HS-27A (cell line): ENCODE measurements at places on chromosomes 5 and 9.

GRCh38 chr5:11037080-11037479, 276.0 kb upstream of the DAP start:
- no peak for DNase-seq

DNA sequence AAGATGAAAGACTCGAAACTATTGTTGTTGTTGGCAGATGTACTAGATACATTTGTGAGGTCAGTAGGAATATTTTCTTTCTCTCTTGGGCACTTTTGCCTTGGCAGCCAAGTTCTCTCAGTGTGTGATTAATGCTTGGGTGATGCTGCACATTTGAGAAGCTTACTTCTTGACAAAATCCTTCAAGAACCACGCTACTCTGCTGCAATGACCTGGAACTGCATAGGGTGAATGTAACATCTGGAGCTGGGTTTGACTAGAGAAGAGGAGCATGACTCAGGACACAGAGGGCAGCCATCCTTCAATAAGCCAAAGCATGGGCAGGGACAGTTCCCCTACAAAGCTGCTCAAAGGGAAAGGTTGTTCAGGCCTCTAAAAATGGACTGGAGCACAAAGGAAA, 75.5 kb upstream of the PUM3 start:
- no peak for DNase-seq

GRCh38 chr5:83608122-83608521, 112.5 kb downstream of the HAPLN1 start:
- DNase-seq: no peak

DNA sequence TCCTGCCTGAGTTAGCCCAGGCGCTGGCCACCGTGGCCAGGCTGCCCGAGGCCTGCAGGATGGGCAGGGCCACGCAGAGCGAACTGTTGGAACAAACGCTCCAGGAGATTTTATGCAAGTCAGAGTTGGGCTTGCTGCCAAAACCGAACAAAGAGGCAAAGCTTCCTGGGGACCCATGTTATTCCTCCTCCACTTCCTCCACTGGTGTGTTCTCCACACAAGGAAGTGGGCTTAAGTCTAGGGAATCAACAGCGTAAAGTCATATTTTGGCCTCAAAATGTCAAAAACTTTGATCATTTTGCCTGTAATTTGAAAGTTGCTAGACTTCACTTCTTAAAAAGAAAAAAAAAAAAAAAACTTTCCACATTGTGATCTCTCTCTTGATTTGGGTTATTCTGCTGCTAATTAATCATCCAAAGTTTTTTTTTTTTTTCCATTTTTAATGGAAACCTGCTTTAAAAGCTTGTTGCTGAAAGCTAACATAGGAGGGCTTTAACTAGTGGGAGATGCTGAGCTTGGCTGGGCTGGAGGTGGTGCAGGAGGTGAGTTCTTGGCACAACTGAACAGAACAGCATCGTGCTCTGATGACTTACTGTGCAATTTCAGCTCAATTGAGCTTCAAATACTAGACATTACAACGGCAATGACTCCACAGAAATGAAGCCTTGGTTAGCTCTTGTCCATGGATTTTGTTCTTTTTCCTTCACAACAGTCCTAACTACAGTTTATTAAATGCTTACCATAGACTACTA, 73.0 kb downstream of the PTPDC1 start:
- DNase-seq: no peak

DNA sequence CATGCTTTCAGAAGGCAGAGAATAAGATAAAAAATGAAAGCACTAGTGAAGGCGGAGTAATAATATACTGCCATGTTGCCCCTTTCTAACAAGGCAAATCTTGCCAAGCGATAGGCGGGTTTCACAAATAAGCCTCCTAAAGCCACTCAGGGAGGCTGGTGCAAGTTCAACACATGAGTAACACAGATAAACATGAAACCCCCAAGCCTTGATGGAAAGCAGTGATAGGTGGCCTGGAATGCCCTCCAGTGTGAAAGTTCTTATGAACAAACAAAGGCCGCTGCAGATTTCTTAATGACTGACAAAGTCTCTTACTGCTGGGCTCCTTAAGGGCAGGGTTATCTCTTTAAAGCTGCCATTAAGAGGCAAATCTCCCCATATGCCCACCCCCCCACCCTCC, 154.7 kb downstream of the ZDHHC21 start:
- DNase-seq: no peak

DNA sequence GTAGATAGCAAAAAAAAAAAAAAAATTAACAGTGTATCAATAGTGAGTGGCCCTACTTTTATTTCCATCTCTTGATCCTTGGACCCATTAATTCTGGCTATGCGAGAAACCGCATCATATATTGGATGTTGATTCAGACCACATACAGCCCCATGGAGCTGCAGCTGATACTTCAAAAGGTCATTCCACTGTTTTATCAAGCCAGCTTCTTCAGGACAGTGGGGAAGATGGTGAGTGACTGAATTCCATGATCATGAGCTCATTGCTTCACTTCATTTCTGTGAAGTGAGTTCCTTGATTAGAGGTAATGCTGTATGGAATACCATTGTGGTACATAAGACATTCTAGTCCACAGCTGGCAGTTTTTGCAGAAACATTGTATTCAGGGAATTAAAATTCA, 222.9 kb upstream of the MEF2C start:
- DNase-seq: peak; percentile 20

- no peak for DNase-seq
Measured at GRCh38 chr5:150340614-150341255, 16.8 kb upstream of the TCOF1 start.

DNA sequence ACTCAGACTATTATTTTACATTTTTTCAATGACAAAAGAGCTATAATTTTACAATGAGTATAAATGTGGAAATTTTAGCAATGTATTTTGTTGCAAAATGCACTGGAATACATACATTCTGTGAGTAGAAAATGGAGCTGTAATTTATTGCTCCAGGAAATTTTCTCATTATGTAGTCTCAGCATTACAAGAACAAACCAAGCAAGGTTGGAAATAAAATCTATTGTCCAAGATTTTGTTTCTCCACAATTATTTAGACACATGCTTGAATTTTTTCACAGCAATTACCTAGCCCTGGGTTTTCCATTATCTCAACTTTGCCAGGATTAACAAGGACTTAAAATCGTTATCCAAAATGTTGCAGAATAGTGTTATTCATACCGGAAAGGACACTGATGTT, 820.1 kb downstream of the CDH12 start:
- DNase-seq: no peak

DNA sequence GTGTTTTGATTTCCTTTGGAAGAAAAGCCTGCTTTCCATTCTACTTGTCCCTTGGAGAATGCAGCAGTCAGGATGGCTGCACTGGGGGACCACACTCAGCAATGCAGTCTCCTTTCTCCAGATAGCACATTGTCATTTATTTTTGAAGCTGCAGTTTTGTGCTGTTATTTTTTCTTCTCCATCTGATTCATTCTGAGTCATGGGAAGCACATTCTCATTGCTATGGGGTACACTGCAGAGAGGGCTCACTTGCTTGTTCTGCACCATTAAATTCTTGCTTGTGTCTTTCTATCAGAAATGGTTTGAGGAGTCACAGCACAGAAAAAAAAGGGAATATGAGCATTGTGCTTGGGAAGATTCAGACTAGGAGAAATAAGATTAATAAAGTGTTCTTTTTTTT, 39.7 kb upstream of the POC5 start:
- DNase-seq: no peak

DNA sequence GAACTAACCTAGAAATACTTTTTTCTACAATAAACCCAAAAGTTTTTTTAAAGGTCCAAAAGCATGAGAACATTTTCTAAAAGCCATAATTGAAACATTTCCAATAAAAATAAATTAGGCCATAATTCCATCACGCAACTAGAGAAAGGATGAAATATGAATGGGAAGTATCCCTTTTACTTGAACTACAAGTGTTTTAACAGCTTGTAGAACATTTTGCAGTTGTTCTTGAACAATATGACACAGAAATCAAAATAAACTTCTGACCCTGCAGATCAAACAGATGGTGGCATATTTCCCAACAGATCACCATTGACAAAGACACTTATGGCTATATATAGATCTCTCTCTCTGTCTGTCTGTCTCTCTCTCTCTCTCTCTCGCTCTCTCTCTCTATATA, 624.4 kb downstream of the PSAT1 start:
- no peak for DNase-seq

DNA sequence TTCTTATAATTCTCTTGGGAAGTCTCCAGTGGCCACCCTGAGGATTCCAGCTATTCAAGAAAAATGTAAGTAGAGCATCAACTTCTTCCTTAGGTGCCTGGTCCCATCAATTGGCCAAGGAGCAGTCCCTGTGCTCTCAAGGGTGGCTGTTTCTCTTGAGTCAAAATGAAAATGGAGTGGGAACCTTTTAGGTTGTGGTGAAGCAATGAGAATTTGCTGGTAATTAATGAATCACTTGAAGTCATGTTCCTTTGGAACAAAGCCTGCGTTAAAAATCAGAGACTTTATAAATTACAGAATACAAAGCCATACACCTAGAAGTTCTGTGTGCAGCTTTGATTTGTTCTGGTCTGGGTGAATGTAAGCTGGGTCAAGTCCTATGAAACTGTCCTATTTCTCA, 48.9 kb downstream of the IL31RA start:
- no peak for DNase-seq

GRCh38 chr9:75644649-75645048, 245.8 kb upstream of the PCSK5 start:
- no peak for DNase-seq

GRCh38 chr5:94749042-94749441, 130.6 kb downstream of the SLF1 start:
- DNase-seq: no peak

DNA sequence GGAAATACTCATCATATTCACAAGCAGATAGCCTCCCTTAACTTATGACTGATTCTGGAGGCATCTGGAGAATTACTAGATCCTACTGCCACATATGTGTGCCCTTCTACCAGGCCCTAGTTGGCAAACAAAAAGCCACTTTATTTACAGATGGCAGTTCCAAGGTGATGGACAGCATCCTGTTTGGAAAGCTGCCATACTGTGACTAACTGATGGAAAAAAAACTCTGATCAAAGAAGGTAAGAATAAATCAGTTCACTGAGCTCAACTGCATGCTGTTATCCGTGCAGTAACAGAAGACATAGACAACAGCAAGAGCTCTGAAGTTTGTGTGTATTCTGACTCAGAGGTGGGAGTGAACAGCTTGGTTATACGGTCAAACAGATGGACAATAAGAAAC, 279.8 kb upstream of the POU5F2 start:
- peak; percentile 27 for DNase-seq

GRCh38 chr5:61327760-61328753, 4.0 kb upstream of the ZSWIM6 start:
- DNase-seq: no peak

- no peak for DNase-seq
Measured at GRCh38 chr5:51389577-51390463, 6.6 kb downstream of the ISL1 start.

DNA sequence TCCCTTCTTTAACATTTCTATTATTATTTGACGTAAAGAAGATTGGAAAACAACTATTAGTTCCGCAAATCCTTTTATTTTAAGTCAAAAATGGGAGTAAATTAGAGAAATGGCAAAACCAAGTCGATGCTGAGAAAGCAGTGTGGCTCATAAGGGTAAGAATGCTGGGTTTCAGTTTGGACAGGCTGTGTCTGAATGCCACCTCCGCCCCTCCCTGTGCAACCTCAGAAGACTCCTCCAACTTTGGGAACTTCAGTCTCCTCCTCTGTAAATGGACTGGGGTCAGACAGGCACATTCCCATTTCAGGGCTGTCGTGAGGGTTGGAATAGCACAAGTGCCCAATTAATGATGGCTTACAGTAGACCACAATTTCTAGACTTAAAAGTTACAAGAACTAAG, 154.0 kb downstream of the GABBR2 start:
- no peak for DNase-seq

DNA sequence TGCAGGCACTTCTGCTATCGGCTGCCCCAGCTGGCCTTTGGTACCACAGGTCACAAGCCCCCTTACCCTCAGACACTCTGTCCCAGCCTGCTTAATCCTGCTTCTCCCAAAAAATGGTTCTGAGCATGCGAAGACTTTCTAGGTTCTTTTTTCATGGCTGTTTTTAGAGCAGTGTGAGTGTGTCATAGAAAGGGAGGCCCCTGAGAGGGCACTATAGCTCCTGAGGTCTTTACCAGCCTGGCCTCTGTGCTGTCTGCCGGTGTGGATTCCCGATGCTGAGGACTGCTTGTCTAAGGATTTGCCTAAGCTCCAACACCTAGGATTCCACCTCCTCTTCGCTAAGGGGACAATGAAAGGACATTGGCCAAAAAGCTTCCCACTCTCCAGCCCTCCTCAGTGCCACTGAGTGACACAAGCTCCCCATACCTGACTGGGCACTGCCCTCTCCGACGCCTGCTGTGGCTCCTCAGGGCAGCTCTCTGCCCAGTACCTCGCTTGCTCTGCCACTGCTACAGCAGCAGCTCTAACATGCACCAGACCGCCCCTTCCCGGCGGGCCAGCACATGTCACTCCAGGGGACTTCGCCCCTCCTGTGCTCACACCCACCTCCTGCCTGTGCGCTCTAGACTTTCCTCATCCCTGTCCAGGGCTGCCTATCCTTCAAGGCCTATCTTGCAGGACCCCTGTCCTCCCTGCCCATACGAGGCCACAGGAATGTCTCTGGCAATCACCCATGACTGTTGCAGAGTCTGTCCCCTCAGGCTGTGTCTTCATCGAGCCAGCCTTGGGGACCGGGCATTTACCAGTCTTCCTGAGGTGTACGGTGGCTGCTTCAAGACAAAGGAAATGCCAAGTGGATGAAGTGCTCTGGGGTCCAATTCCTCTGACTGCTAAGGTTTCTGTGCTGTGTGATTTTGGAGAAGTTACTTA, 21.0 kb downstream of the MACROH2A1 start:
- DNase-seq: no peak

GRCh38 chr9:113131689-113132151, 19.1 kb upstream of the SLC31A2 start:
- no peak for DNase-seq

DNA sequence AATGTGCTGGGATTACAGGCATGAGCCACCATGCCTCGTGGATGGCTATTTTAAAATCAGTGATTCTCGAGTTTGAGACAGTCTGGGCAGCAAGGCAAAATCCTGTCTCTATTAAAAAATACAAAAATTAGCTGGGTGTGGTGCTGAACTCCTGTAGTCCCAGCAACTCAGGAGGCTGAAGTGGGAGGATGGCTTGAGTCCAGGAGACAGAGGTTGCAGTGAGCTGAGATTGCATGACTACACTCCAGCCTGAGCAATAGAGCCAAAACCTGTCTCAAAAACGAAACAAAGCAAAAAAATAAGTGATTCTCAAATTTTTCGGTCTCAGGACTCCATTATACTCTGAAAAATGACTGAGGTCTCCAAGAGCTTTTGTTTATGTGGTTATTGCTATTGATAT, 47.9 kb upstream of the HSPA9 start:
- DNase-seq: no peak

- DNase-seq: no peak
Measured at GRCh38 chr5:1746371-1747078, 53.1 kb downstream of the MRPL36 start.

GRCh38 chr5:149707097-149707496, 23.0 kb upstream of the PPARGC1B start:
- no peak for DNase-seq

GRCh38 chr5:159094745-159095144, 5.0 kb downstream of the EBF1 start:
- DNase-seq: peak; percentile 42
